EL (cell line): ENCODE measurements at places on chromosomes 1 and 21.

DNA sequence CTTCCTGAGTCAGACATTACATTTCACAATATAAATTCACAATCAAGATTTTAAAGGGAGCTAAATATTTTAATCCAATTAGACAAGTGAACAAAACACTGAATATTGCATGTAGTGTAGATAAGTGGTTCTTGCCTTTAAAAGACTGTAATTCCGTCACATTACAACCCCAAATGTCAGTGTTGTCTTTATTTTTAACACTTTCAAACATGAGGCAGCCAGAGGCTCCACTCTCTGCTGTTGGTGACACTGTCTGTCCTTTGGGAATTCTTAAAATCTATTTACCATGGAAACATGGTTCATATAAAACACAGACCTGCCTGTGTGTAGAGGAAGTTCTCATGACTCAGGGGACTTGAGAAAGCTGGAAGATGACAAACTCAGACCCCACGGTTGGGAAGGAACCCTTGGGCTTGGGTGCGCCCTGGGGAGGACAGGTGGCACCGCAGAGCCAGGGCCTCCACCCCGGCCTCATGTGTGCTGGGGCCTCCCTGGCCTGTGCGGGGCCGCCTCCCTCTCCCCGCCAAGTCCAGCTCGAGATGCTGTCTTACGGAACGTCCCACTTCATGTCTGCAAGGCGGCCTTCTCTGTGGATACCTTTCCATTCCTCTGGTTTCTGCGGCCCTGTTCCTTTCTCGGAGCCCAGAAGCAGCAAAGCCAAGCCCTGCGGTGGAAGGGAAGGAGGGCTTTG lies 239.0 kb downstream of the SDCCAG8 start:
- no peak for DNase-seq

DNA sequence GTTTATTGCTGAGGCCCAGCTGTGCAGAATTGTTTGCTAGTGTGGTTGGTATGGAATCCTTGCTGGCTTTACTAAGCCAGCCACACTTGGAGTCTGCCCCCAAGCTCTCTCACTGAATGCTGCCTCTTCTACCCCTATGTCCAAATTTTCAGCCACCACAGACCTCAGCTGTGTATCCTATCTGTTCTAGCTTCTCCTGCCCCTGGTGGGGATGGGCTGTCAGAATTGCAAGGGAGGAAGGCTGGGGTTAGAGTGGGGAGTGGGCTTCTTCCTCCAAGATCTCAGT lies 4.4 kb downstream of the NHLH1 start:
- no peak for DNase-seq

DNA sequence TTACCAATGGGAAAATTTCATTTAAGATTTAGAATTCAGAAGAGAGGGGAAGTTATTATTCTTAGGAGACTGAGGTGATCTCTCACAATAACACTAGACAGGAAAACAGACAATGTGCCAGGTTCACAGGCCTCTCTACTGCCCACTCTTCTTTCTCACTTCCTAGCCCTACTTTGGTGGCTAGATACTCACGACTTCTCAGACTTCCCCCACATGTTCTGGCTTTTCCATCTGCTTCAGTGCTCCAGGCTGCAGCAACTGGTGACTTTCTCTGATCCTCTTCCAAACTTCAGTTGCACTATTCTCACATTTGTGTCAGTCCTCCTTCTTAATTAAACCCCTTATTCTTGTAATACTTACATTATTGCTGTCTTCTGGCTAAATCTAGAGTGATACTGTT lies 208.7 kb upstream of the KCTD3 start:
- no peak for DNase-seq

GRCh38 chr1:203129501-203130231 lies 2.1 kb downstream of the ADORA1 start:
- DNase-seq = no peak

DNA sequence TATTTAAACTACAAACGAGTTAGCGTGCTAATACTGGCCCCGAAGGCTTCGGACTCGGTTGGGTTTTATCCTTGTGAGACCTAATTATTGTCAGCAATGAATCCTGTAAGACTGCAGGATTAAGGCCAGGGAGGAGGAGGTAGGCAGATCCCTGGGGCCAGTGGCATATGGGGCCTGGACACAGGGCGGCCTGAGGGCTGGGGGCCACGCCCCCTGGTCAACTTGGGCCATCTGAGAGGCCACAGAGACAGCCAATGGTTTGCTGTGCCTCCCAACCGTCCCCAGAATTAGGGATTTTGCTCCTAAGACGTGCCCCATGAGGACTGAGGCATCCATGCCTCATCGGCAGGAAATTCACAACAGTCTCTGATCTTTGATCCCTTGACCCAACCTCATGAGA lies 31.1 kb upstream of the DISP3 start:
- DNase-seq = no peak

DNA sequence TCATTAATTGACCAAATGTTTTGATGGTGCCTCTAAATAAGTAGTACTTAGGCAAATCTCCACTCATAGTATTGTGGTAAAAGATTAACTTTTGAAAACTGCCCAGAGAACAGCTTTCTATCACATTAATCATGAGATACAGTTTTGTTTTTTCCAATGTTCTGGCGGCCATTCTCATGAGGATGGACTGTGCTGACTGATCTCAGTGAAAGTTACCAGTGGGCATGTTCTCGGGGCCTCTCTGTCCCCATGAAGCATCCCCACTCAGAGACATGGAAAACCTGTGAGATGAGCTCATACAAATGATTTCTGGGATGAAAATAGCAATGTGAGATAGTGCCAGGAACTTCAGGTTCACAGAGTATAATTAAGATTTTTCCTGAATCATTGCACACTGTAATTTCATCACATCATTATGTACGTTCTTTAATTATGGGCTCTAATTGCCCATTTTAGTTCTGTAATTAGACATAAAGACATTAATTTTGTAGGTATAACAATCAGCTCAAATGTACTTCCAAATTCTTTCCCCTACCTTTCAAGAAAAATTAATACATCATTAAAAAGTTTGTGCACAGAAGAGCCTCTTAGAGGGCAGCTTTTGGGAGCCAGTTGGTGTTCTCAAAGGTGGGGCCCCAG lies 40.5 kb downstream of the DDR2 start:
- no peak for DNase-seq

DNA sequence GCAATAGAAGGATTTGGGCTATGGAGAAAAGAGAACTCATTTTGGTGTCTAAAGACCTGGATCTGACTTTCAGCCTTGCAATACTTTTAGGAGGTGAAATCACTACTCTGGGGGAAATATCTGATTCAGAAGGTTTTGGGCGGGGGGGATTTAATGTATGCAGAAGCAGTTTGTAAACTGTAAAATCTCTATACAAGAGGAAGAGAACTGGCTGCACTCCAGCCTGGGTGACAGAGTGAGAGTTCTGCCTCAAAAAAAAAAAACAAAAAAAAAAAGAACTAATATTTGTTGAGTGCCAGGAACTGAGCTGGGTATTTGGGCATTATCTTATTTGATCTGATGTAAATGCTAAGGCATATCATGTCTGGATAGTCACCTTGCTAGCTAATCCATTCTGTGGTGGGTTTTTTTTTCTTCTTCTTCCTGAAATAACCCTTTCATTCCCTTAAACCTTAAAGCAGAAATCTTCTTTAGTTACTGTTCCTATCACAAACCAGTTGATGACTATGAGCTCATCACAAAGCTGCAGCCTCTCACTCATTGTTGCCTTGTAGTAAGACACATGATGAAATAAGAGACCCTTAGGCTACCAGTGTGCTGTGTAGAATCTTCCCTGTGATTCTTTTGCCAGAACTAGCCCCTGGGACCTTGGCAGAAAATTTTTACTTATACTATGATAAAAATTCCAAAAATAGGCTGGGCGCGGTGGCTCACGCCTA lies 35.6 kb upstream of the SLC16A1 start:
- DNase-seq = no peak

DNA sequence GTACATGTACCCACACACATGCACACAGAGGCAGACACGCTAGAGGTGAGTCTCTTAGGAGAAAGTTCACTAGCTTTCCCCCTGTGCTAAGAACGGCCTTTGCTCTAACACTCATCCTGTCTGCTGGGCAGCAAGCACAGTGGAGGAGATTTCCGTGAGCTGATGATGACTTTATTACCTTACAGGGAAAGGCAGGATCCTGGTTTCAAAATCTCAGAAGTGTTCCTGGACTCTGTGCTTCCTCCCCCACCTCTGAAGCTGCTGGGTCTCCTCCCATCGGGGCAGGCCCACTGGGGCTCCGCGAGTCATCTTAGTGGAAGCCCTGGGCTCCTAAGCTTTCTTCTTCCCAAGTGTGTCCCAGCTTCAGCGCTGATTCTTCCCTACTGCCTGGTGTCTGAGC lies 2.7 kb downstream of the FAM3B start:
- DNase-seq = peak; percentile 5

DNA sequence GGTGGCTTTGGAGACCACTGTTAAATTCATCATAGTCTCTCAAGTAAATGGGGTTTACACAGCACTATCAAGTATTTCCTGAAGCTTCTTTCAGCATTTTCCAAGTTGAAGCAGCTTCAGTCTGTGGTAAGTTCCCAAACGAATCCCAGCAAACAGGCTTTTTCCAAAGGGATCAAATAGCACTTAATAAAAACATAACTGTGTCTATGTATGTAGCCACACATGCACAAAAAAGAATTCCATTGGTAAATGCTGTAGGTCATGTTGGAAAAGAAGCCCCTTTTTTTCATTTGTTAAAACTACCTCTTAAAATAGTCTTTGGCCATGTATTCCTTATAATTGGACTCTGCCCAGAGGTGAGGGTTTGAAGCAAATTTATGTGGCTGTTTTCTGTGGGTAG lies 69.8 kb downstream of the HHAT start:
- DNase-seq = no peak
